Fibroblast of gingiva (primary cell): ENCODE measurements at places on chromosomes 16 and 17.
A peak's percentile ranks its signal among the peaks of the same experiment; 100 is the strongest.

- DNase-seq: no peak
Observed at GRCh38 chr17:67685351-67685750, 32.4 kb upstream of the NOL11 start.

DNA sequence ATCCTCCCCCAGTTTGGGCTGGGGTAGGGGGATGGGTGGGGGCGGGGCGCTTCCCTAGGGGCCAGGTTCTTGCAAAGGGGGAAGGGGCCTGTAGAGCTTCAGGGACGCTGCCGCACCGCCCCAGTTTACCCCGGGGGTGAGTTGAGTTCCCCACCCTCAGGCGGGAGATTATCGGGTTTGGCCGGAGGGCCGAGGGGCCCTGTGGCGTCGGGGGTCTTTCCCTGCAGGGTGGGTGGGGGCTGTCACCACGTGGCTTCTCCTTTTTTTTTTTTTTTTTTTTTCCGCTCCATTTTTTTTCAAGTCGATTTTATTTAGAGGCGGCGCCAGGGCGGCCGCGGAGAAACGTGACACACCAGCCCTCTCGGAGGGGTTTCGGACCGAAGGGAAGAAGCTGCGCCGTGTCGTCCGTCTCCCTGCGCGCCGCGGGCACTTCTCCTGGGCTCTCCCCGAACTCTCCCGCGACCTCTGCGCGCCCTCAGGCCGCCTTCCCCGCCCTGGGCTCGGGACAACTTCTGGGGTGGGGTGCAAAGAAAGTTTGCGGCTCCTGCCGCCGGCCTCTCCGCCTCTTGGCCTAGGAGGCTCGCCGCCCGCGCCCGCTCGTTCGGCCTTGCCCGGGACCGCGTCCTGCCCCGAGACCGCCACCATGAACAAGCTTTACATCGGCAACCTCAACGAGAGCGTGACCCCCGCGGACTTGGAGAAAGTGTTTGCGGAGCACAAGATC lies at the start of gene IGF2BP1:
Gene IGF2BP1, plus strand, starts transcription at position 283 of the 724 bp plus-strand sequence. Its CDS starts 361 bp downstream, at position 644.
- peak; percentile 50 for DNase-seq

DNA sequence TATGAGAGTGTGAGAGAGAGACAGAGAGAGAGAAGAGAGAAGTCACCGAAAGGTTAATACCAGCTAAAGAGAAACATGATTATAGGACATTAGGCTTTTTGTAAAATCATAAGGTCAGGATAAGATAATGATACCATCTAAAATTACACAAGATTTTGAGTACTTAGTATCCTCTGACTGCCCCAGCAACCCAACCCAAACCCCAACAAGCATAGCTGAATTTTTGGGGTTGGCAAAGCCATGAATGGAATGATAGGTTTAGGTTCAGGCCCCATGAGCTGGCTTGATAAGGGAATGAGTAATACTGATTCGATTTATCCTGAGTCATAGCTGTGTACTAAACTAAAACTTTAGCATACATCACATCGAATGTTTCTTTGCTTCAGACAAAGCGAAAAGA lies 259.5 kb downstream of the IRX3 start:
- DNase-seq: peak; percentile 4

DNA sequence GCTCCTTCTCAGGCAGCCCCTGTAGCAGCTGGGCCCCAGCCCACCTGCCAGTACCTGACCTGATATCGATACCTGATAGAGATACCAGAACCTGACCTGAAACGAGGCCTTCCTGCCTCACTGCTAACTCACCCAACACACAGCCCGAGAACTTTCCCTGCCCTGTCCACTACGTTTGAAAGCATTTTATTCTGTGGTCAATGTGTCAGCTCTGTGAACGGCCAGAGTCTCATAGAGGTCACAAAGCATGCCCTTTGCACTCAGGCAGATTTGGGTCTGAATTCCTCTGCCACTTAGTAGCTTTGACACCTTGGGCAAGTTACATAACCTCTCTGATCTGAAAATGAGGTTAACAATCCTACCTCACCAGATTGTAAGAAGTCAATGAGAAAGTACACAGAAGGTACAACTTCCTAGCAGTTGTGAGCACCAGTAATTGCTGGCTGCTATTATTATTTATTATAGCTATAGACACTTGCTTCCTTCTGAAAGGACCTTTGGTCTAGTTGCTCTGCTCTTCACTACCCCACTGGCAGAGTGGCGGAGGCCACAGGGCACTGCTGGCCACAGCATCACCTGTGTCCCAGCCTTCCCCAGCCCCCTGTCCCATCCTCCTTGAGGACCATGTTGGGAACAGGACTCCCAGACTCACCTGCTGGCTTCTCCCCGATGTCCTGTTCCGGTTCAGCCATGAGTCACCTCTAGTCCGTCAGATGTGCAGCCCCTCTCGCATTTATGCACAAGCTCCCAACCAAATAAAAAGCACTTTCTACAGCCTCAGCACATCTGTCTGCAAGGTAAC lies 895 bp downstream of the ANKRD40CL start:
- DNase-seq: no peak

DNA sequence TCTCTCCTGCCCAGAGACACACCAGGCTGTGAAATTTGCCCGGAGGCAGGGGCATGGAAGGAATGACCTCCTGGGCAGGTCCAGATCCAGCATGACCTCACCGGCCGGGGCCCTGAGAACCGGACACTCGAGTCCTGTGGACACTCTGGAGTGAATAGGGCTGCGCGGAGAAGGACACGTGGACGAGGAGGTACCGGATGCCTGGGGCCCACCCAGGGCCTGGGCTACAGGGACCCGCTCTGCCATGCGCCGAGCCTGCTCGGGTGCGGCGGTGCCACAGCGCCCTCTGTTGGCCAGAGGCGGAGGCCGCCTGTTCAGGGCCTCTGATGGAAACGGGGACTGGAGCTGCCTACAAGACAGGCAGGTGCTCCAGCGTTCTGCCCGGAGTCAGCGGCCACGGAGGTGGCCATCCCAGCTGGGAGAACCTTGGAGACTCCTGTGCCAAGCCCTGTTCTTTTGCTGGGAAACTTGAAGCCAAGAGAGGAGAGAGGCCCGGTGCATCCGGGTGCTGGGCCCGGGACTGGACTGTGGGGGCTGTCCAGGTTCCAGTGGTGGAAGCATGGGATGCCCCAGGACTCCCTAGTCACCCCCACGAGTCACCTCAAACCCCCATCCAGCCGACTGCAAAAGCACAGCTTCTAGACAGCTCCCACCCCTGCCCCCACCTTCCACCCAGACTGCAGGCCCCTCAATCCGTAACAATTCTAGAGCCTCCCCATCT lies 19.3 kb upstream of the NXPH3 start:
- DNase-seq: peak; percentile 36

DNA sequence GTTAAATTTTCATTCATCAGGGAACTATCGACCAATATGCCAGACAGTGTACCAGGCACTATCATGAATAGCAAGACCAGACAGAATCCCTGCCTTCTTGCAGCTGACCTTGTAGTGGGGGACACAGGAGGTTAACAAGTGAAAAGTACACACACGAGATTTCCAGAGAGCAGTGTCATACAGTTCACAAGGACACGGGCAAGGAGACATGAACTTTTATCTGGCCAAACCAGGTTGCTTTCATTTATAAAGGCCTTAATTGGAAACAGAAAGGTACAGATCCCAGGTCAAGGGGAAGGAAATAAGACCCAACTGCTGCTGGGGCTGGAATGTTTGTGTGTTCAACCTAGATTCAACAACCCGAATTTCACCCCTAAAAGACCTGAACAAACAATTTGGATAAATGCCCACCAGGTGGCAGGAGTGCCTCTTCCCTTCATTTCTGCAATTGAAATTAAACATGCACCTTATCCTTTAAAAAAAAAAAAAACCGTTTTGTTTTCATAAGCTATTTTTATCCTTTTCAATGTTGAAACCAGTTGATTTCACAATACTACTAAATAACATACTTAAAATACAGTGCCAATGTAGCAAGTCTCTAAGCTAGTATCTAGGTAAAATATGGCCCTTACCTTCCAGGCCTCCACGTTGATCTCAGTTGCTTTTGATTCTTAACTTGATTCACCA lies 65.9 kb downstream of the EMP2 start:
- peak; percentile 65 for DNase-seq

- DNase-seq: no peak
Observed at GRCh38 chr17:38341035-38341721, 2.6 kb downstream of the GPR179 start.

- DNase-seq: peak; percentile 51
Observed at GRCh38 chr17:44345454-44346026, 438 bp downstream of the GRN start.
